ENCODE measurements at places on chromosomes 11 and 22. TPM values are rescaled to one million over a fixed set of nuclear protein-coding genes. Genes with fewer than 3 reads are reported as not detected.

DNA sequence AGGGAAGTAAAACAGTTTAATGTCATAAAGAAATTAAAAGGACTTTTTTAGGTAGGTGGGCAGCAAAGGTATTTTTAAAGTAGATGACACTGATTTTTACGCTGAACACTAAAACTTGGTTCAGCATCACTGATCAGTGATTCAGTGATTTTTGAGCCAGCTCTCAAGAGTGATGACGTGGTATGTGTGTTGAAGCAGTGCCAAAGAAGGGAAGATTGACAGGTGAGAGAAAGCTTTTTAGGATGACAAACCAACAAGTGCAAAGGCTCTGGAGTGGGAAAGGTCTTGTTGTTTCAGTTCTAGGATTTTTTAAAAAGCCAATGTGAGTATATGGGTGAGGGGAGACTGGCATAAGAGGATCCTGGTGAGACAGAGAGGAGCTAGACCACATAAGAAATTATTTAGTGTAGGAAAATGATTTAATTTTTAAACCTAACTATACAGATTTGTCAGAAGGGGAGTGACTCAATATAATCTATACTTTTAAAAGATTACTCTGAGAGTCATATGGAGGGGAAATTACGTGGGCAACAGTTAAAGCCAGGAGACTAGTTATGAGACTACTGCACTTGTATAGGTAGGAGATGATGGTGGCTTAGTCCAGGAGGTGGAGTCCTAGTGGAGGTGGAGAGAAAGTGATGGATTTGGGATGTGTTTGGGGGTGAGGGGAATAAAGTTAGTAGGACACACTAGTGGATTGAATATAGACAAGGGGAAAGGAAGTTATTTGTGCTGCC, 17.6 kb upstream of the CALCB start:
- no peak for DNase-seq

The UCP3 gene
- 17.2 TPM for total RNA-seq

GRCh38 chr11:41868606-41869005, 409.2 kb upstream of the LRRC4C start:
- DNase-seq, result no peak

The CABP7 gene
- total RNA-seq, result not detected

DNA sequence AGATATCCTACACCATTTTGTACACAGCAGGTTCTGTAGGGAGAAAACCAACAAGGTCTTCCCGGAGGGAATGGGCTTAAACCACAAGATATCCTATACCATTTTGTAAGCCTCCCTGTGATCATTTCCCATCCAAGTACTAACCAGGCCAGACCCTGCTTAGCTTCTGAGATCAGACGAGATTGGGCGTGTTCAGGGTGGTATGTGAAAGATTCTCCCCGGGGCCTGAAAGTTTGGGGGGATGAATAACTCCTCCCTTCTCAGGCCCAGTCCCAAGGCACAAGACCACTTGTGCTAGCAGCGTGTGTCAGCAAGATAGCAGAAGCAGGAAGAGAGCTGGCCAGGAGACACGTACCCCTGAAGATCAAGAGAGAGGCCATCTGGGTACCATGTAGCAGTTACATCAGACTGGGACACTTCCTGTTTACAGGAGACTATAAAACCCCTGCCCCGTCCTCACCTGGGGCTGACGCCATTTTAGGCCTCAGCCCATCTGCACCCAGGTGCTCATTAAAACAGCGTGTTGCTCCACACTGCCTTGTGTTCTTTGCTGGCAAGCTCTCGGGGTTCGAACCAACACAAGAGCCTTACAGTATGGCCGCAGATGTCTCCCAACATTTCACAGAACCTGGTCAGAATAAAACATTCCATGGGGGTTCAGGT, 17.3 kb downstream of the MIF start:
- no peak for DNase-seq

DNA sequence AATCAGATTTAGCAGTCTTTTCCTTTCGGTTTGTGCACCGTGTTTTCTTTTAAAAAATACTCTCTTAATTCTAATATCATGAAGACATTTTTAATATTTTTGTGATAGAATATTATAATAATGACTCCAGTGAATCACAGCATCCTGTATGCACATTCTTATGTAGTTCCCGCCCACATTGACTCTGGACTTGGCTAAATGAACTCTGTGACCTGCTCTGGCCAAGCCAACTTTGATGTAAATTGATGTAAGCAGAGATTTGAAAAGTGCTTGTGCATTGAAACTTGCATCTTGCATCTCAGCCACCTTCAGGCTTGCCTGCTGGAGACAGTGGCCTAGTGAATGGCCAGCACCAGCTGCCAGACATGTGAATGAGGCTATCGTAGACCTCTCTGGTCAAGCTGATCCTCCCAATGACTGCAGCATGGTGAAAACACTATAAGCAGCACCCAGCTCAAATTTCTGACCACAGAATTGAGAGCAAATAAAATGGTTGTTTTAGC, 29.2 kb upstream of the PGM2L1 start:
- no peak for DNase-seq

The GRK3 gene
- total RNA-seq, result 3.7 TPM

- DNase-seq, result peak; percentile 62
Observed at GRCh38 chr11:125226706-125227105, 62.2 kb downstream of the PKNOX2 start.

The APLNR gene
- total RNA-seq, result 15.4 TPM

The HBE1 gene
- total RNA-seq, result not detected

DNA sequence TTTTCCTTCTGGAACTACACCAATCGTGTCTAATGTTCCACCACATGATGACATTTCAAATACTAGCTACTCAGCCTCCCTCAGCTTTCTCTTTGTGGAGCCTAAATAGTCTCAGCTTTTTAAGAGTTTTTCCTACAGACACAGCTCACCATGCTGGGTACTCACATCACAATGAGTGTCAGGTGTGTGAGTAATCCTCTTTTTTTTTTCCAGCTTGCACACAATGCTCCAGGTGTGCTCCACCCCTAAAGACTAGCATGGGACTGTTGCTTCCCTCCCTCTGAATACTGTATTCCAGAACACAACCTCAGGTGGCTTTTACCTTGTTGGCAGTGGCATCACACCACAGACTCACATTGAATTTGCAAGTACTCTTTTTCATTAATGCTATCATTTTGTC, 11.7 kb downstream of the BTG4 start:
- DNase-seq, result no peak

The HPX gene
- total RNA-seq, result 0.35 TPM

DNA sequence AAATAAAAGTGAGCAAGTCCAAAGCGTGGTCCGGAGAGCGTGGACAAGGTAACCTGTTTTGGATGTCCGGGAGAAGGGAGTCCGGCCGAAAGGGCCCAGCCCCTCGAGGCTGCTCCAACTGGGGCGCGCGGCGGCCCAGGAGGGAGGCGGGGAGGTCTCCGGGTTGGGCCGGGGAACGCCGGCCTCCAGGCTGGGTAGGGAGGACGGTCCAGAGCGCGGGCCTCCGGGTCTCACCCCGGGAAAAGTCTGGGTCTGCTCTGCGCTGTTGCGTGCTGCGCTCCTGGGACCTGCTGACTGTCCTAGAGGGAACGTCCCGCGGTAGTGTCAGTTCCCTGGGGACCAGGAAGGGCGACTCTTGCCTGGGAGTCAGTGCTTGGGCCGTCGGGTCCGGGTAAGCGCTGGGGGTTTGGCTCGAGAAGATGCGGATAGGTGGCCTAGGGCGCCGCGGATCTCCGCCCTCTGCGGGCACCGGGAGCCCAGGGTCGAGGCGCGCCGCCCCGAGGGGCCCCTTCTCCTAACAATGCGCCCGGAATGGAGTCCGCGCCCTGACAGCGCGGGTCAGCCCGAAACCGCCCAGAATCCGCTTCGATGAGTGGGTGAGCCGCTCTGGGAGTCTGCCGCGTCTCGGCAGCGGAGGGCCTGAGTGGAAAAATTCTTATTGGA, 988 bp upstream of the FLI1 start:
- peak; percentile 68 for DNase-seq

DNA sequence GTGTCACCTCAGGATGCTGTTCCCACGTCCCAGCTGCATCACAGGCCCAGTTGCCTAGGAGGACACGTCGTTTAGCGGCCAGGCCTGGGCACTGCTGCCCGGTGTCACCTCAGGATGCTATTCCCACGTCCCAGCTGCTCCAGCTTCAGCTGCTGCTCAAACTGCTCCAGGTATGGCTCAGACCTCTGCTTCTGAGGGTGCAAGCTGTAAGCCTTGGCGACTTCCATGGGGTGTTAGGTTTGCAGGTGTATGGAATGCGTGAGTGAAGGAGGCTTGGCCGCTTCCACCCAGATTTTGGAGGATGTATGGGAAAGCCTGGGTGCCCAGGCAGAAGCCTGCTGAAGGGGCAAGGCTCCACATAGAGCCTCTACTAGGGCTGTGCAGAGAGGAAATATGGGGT, 205.3 kb upstream of the B3GAT1 start:
- DNase-seq, result no peak

The AASDHPPT gene
- total RNA-seq, result 38.2 TPM

GRCh38 chr11:17386331-17387084, 2.0 kb downstream of the KCNJ11 start:
- DNase-seq, result peak; percentile 65

- DNase-seq, result no peak
Observed at GRCh38 chr11:92594251-92594650, 369.6 kb downstream of the FAT3 start.

- DNase-seq, result peak; percentile 34
Observed at GRCh38 chr11:126338346-126339055, 17.0 kb upstream of the ST3GAL4 start.

The GSTT2B gene
- total RNA-seq, result 3.4 TPM

GRCh38 chr22:46977656-46978343, 215.3 kb downstream of the TBC1D22A start:
- no peak for DNase-seq

DNA sequence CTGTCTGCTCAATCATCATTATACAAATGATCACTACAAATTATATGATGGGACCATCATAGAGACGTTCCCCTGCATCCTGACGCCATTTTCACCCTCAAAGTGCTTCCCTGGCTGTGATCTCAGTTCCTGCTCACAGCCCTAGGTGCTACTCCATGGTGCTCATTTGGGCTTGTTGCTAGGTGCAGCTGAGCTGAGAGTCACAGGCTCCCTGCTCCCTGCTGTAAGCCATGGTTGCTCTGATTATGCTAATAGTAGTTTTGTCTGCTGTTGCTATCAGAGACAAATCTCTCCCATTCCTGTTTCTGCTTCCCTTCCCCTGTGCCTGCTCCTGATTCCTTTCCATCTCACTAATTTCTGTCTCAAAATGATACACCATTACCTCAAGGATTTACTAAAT, 474.3 kb downstream of the METTL15 start:
- DNase-seq, result no peak

DNA sequence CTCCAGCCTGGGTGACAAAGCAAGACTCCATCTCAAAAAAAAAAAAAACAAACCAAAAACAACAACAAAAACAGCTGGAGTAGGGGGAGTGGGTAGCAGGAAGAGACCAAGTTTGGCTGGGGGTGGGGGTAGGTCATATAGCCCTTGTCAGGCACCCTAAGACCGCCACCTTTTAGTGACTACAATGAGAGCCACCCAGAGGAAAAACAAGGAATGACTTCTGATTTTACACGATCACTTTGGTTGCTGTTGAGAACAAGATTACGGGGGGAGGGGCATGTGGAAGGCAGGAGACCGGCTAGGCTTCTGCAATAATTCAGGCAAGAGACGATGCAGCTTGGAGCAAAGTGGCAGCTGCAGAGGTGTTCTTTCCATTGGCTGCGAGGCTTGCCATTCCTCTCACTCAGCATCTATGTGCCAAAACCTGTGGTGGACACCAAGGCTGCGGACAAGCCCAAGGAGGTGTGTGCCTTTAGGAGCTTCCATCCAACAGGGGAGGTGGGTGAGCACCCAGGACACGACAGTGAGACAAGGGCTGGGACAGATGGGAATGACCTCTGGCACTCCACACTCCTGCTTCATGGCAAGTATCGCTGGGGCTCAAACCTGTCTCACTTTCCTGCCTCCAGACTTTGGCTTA, 1.7 kb downstream of the RPS19BP1 start:
- no peak for DNase-seq

- DNase-seq, result no peak
Observed at GRCh38 chr11:66976028-66976467, 944 bp downstream of the C11orf86 start.

The TRPC6 gene
- total RNA-seq, result 0.16 TPM

GRCh38 chr11:112334381-112334780, 73.7 kb upstream of the PLET1 start:
- no peak for DNase-seq

- peak; percentile 86 for DNase-seq
Observed at GRCh38 chr22:36853407-36854099, 7.3 kb upstream of the NCF4 start.

DNA sequence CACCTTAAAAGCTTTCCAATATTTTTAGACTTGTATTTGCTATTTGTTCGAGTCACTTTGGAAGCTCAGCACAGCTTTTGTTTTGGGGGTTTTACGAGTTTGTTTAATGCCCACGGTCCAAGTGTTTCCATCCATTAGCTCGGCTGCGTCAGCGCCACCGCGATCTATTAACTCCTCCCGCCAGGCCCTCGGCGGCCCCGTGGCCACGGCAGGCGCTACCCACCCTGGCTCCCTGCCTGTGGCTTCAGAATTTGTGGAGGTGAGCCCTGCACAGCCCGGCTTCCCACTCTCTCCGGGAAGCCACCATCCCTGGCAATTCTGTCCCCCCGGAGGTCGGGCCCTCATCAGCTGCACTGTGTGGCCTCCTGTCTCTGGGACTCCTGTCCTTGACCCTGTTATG, 648.5 kb downstream of the BRD1 start:
- DNase-seq, result no peak

GRCh38 chr22:17684245-17684644, 45.7 kb downstream of the BCL2L13 start:
- no peak for DNase-seq

- peak; percentile 13 for DNase-seq
Observed at GRCh38 chr22:23302171-23303002, 122.1 kb downstream of the BCR start.

- no peak for DNase-seq
Observed at GRCh38 chr11:116813781-116814471, 9.2 kb downstream of the APOA4 start.

The FAM180B gene
- not detected for total RNA-seq

The PTPRCAP gene
- 1.0 TPM for total RNA-seq

DNA sequence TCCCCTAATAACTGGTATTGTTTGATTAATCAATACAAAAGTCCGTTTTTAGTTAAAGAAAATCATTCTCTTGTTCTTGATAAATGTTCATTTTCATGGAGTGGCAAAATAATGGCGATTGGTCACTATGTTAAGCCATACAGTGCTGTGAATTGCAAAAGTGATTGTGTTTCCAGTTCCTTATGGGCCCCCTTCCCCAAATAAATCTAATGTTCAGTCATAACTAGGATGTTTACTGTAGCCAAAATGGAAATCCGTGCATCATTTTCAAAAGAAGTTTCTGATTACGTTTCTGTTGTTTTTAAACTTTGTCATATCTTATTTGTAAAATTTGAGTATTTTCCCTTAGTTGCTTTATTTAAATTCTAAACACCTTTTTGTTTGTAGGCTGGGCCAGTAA, 845 bp downstream of the RBM7 start:
- DNase-seq, result no peak

GRCh38 chr11:45333001-45333971, 47.1 kb upstream of the SYT13 start:
- peak; percentile 62 for DNase-seq

The OR52B6 gene
- total RNA-seq, result not detected

GRCh38 chr11:92845805-92846204, 123.6 kb upstream of the MTNR1B start:
- no peak for DNase-seq

The LRFN4 gene
- 20.5 TPM for total RNA-seq

GRCh38 chr22:26669060-26669481, 11.7 kb downstream of the MIAT start:
- DNase-seq, result no peak

The XKR3 gene
- total RNA-seq, result not detected

The OR5D13 gene
- not detected for total RNA-seq

Data from Right ventricle myocardium superior (tissue), 1 donor.